ENCODE measurements at places on chromosomes 1 and 21.

- DNase-seq = no peak
Measured at GRCh38 chr1:59266180-59266926, 30.5 kb upstream of the FGGY start.

GRCh38 chr1:28985427-28985826 lies 71.1 kb downstream of the EPB41 start:
- DNase-seq = no peak

- DNase-seq = peak; percentile 28
Measured at GRCh38 chr1:201376464-201377374, 761 bp downstream of the TNNT2 start.

DNA sequence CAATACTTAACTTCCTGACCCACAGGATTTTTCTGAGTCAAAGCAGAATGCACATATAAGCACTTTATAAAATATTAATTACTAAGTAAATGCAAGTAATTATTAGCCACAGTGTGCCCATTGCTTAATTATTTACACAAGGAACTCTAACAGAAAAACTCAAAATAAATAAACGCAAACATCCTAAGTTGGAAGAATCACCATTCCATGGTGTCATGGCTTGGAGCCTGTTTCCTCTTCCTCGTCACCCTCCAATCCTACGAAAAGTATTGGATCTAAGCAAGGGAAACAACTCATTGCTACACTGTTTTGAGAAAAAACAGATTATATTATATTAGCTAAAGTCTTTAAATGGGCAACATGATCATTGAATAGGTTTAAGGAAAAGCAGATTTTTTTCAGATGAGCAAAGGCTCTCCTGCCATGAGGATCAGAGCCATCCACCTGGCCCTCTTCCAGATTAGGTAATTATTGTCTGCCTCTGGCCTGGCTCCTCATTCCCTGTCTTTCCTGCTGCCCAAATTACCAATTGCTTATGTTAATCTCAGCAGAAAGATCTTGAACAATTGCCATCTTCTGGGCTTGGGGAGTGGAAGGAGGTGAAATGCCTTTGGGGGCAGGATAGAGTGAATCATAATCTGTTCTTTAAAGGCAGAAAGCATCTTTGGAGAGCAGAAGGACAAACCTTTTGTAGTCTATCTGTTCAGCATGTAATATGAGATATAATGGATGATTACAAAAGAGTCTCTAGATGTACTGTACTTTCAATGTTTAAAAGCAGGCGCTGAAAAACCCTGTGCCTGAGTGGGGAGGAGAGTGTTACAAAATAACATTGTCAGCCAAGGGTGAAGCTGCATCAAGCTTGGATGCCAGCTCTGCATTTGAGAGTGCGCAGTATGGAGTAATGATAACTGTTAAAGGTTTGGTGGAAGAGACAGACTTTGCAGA lies 121.2 kb downstream of the DUSP10 start:
- no peak for DNase-seq

- no peak for DNase-seq
Measured at GRCh38 chr1:21706151-21706835, 37.1 kb upstream of the RAP1GAP start.

DNA sequence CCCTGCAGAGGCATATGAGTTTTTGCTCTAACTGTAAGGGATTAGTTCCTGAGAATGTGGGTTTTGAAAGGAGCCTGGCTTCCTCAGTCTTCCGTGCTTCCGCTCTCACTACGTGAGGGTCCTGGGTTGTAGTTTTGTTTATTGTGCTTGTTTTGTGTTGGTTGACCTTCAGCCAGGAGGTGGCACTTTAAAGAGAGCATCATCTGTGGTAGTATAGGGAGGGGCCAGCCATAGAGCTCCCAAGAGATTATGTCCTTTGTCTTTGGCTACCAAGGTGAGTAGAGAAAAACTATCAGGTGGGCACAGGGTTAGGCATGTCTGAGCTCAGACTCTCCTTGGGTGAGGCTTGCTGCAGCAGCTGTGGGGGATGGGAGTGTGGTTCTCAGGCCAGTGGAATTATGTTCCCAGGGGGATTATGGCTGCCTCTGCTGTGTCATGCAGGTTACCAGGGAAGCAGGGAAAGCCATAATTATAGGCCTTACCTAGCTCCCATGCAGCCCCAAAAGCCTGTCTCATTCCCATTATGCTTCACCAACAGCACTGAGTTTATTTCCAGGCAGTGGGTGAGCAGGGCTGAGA lies 23.5 kb downstream of the CYP4B1 start:
- no peak for DNase-seq

DNA sequence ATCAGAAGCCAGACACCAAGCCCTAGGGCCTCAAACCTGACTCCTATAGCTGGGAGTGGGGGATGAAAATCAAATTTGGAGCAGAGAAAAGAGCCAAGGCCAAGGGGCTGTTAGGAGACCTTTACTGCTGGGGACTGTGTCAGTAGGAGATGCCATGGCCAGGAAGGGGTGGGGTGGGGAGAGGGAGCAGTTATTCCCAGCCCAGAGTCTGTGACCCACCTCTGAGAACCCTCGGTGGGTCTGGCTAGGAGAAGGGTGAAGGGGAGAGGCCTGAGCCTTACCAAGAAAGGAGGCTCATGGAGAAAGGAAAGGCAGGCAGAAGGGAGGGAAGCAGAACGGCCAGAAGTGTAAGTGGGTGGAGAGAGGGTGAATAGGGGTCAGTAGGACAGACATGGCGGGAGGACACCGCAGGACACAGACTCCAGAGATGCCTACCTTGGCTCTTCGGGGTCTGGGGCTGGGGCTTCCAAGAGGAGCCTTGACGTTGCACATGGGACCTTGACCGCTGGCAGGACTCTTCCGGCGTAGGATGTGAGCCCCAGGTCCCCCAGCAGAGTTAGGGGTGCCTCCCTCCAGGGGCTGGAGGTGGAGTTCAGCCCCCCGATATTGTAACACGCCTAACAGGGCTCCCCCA lies 1.2 kb downstream of the ADAMTS4 start:
- DNase-seq = no peak

GRCh38 chr21:44686843-44687561 lies 5.0 kb upstream of the KRTAP12-1 start:
- no peak for DNase-seq

GRCh38 chr1:86704972-86705664 lies 742 bp downstream of the SH3GLB1 start:
- DNase-seq = peak; percentile 44

GRCh38 chr1:154775621-154776605 lies 94.2 kb downstream of the KCNN3 start:
- DNase-seq = no peak

DNA sequence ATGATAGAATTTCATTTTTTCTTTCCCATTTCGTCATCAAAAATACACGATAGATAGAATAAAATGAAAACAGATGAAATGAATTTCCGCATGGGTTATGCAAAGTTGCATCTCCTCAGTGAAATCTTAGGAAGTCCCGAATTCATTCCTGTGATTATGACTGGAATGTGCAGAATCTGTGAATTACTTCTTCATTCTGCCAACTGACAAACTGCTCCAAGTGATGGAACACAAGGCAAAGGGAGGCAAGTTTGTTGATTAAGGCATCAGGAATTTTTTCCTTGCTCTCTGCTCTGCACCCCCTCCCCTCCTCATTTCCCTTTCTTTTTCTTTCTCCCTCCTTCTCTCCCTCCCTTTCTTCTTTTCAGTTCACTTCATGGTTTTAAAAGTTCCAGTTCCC lies 37.0 kb upstream of the ADGRL4 start:
- no peak for DNase-seq

GRCh38 chr21:37071561-37072273 lies 1.2 kb downstream of the PIGP start:
- DNase-seq = peak; percentile 18

- DNase-seq = no peak
Measured at GRCh38 chr1:48329486-48329885, 107.0 kb downstream of the SLC5A9 start.

DNA sequence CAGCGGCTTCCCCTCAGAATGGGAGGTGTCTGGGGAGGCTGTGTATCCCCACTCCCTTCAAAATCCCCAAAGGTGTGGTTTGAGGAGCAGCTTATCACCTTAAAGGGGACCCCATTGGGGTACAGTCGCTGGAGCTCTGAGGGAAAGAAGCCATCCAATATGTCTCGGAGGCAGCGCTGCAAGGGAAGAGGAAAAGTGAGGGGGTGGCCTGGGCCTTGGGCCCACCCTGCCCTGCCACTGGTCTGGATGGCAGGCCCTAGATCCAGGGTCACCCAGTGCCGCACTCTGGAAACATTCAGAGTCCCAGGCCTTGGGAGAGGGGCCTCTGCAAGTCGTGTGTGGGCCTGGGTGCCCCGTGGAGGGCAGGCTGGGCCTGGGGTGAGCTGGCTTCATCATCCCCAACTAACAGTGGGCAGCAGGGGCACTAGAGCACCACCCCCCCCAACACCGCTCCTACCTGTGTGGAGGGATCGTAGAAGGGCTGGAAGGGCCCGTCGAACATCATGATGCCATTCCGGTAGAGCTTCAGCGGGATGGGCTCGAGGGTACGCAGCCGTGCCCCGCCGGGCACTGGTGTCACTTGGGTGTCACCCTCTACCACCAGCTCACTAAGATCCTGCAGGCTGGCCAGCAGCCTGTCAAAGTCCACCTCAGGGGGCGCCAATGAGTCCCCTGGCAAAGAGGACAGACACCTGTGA lies 5.6 kb downstream of the SH3BGRL3 start:
- peak; percentile 73 for DNase-seq

GRCh38 chr1:94325377-94326302 lies 88.3 kb upstream of the ARHGAP29 start:
- DNase-seq = no peak

GRCh38 chr1:95201905-95202304 lies 32.1 kb upstream of the RWDD3 start:
- no peak for DNase-seq

- no peak for DNase-seq
Measured at GRCh38 chr1:125080077-125080476, 3895.3 kb downstream of the SRGAP2C start.

GRCh38 chr1:92439291-92439690 lies 47.4 kb downstream of the GFI1 start:
- DNase-seq = no peak

- DNase-seq = no peak
Measured at GRCh38 chr1:64574301-64574700, 104.4 kb downstream of the CACHD1 start.

GRCh38 chr1:59695252-59695651 lies 119.5 kb upstream of the HOOK1 start:
- DNase-seq = no peak

GRCh38 chr1:243316366-243316989 lies 60.6 kb downstream of the SDCCAG8 start:
- no peak for DNase-seq

- DNase-seq = no peak
Measured at GRCh38 chr1:113784104-113784779, 25.0 kb upstream of the PHTF1 start.

DNA sequence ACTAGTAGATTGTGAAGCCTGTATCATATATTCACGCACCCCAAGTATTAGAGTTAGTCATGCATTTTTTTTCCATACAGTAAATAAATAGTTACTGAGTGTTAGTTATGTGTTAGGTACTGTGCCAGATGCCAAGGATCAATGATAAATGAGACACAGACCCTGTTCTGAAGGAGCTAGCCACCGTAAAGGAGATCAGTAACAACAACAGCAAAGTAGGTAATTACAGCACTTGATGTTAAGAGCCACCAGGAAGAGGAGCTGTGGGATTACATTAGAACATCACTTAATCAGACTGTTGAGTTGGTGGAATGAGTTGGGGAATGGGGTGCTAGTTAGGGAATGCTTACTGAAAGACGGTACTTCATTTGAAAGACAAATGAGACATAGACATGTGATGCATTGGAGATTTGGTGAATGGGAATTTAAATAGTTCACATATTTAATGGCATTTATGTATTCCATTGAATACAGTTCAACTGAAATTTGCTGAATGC lies 21.0 kb downstream of the PRKAA2 start:
- no peak for DNase-seq

DNA sequence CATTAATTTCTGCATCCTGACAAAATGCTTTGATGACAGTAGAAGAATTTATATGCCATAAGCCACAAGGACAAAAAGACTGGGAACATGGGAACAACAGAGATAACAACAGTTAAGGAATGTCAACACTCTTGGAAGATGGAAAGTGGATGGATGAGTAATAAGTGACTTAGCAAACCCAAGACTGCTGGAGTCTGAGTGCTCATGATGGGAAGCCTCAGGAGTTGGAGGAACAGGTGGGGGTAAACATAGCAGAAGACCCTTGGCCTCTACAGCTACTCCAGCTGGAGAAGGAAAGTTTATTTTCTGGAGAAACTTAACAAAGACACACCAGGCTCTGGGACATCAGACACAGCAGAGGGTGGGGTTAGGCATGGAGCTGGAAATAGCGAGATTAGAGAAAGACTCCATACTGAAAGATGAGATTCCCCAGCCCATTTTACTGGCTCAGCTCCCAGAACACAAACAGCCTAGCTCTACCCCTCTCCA lies 13.6 kb downstream of the G0S2 start:
- DNase-seq = no peak

GRCh38 chr1:85502625-85503083 lies 37.7 kb upstream of the DDAH1 start:
- peak; percentile 1 for DNase-seq

DNA sequence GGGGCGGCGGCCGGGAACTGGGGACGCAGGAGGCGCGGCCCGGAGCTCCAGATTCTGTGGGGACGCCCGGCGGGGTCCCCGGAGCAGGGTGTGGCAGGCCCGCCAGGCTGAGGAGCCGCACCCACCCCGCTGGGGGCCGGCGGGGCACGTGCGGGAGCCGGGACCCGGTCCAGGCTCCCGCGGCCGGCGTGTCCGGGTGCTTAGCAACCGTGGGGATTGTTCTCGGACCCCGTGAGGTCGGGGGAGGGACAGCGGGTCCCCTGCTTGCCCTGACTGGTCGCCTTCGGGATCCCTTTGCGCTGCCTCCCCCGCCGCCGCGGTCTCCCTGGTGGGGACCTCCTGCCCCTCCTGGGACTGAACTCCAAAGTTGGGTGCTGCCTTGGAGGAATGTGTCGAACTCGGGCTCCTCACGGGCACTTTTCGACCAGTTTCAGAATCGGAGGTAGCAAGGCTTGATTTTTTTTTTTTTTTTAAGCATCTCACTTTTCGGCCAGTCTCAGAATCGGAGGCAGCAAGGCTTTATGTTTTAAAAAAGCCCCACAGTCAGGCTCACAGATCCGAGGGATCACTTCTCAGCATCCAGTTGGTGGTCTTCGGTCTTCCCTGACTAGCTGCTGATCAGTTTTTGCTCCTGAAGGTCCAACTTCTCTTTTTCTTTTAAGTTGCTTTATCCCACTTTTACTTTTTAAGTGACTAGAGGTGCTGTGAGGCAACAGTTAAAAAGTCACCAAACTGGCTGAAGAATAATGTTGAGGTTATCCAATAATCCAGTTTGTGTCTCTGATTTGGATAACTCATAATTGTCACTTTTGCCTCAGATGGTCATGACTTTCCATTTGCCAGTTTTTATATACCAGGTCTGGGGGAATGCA lies 648 bp downstream of the FAM76A start:
- peak; percentile 54 for DNase-seq

Data from activated naive CD8-positive, alpha-beta T cell treated with anti-CD3 and anti-CD28 coated beads, Interleukin-2, amount 50 U/mL, for 24 hours (primary cell).